ENCODE measurements at places on chromosomes 12 and 14.

DNA sequence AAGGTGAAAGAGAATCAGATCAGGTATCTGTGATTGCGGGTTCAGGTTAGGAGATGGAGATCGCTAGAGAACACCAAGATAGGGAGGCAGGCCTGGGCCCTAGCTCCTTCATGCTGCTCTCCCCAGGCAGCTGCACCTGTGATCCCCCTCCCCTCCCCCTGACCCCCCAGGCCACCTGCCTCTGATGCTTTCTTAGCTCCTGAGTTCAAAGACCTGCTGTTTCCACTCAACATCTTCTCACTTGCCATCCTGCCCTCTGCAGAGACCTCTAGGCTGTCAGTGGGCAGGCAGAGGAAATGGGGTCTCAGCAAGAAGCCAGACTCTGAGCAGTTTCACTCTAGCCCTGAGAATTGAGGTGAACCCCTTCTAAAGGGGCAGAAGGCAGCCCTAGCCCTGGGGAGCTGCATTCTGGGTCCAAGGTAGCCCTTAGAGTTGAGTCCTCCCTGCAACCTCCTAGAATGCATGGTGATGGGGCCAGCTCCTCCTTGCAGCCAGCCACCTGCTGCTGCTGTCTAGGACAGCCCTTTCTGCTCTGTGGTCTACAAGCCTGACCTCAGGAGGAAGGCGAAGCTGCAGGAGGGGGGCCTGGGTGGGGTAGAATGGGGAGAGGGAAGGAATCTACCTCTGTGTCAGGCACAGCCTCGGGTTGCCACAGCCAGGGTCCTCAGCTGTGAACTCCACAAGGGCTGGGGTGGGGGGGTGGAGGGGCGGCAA lies 6.4 kb upstream of the SLC48A1 start:
- DNase-seq = no peak

DNA sequence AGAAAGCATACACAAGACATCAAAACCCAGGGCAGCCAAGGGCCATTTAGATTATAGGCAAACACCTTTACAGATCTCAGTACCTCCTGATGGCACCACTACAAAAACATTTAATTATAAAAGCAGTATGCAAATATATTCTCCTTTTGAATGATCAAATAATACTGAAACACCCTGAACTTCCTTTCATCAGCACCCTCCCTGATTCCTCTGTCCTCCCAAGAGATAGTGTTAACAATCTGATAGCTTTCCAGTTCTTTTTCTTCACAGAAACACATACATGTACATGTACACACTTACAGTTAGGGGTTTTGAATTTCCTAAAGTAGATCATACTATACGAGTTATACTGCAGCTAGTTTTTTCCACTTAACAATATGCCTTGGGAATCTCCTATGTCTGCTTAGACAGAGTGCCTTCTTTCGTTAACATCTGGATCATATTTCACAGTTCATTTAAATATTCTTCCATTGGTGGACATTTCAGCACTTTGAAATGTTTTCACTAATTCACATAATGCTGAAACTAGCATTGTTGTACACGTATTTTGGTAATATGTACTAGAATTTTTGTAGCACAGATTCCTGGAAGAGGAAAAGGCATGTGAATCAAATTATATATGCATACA lies 35.2 kb downstream of the TDG start:
- DNase-seq = no peak

DNA sequence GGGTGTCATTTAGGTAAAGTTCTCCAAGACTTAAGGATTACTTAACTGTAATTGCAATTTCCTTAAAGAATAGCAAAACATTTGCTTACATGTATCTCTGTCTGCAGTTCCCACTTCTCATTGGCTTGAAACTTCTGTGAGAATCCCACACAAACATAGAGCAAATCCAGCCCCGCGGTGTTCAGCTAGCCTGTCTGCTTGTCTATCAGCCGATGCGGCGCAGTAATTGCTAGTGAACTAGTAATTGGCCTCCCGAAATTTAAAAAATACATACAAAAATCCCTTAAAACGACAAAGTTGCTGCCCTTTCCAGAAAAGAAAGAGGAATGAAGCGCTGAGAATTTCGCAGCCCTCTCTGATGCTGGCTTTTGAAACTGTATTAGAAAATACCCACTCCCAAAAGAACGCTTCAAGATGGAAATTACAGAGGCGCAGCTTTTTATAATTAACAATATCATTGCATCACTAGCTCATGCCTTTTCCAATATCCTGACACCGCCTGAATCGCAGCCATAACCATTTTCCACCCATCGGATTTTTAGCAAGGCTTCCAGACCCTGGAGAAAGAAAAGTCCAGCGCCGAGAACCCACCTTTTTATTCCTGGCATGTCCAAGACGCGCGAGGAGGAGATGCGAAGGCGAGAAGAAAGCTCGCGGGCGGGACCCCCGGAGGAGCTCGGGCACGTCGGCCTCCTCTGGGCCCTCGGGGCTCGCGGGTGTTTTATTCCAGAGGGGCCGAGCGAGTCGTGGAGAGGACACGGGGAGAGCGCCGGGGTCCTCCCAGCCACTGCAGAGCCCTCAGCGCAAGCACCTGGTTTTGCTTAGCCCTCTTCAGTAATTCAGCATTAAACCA lies 646 bp downstream of the FBLN5 start:
- no peak for DNase-seq

DNA sequence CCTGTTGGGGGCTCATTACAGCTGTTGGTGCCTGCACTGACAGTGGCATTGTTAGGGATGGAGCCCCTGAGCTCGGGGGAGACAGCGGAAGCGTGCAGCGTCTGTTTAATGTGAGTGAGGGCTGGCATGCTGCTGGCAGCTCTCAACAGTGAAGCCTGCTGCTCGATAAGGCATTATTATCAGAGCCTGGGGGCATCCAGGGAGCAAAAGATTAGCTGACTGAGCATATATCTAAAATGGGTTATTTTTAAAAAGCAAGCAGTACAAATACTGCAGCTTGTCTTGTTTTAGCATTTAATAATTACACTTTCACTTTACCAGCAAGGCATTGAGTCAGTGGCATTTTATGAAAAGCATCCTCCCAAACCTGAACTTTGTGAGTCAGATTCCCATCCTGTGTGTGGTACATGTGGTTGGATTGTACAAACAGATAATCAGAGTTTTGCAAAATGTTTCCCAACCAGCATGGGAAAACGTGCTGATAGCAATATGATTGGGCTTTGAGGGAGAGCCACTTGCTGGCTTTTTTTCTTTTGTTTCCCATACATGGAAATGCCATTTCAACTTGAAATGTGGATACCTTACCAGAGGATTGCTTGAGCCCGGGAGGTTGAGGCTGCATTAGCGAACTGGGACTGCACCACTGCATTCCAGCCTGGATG lies 150.8 kb downstream of the PRKCH start:
- DNase-seq = peak; percentile 15

GRCh38 chr12:10354071-10354470 lies 35.8 kb downstream of the KLRK1 start:
- DNase-seq = no peak

DNA sequence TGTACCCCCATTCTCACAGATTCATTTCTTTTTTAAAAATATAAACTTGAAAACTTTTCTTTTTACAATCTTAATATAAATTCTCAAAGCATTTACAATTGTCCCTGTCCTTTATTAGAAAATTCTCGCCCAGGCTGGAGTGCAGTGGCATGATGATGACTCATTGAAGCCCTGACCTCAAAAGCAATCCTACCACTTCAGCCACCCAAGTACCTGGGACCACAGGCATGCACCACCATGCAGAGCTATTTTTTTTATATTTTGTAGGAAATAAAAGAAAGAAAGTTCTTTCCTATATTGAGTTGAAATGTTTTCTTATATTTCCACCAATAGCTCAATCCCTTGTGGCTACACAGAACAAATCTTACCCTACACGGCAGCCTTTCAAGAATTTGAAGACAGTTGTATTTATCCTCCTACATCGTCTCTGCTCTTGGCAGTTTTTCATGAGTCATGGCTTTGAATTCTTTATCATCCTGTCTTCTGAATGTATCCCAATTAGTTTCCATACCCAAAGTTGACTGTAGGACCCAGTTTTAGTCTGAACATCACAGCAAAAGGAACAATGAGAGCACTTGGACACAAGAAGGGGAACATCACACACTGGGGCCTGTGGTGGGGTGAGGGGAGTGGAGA lies 52.4 kb downstream of the SYT1 start:
- no peak for DNase-seq

DNA sequence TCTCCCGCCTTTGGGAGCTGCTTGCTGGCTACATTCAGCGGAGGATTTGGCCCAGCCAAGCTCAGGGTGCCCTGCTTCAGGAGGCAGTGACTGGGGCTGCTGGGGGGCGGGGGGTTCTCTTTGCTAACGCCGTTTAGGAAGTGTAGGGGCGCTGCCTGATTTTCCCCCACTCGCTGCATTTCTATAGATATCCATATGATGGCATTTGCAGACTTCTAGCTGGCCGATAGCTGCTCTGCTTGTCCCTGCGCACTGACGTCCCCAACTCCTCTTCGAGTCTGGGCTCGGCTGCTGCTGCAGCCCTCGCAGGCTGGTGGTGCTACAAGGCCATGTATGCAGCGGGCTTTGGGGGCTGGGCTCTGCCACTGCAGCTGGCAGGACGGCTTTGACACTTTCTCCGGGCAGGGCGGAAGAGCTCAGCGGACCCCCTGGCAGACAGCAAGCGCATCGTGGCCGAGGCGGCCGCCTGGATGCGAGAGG lies 3.1 kb downstream of the LRFN5 start:
- DNase-seq = no peak

DNA sequence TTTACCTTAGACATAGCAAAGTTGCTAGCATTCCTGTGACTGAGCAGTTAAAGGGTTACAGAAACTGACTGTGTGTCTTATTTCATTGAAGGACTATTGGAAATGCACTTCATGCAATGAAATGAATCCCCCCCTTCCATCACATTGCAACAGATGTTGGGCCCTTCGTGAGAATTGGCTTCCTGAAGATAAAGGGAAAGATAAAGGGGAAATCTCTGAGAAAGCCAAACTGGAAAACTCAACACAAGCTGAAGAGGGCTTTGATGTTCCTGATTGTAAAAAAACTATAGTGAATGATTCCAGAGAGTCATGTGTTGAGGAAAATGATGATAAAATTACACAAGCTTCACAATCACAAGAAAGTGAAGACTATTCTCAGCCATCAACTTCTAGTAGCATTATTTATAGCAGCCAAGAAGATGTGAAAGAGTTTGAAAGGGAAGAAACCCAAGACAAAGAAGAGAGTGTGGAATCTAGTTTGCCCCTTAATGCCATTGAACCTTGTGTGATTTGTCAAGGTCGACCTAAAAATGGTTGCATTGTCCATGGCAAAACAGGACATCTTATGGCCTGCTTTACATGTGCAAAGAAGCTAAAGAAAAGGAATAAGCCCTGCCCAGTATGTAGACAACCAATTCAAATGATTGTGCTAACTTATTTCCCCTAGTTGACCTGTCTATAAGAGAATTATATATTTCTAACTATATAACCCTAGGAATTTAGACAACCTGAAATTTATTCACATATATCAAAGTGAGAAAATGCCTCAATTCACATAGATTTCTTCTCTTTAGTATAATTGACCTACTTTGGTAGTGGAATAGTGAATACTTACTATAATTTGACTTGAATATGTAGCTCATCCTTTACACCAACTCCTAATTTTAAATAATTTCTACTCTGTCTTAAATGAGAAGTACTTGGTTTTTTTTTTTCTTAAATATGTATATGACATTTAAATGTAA lies 31.5 kb downstream of the MDM2 start:
- DNase-seq = no peak

- DNase-seq = no peak
Measured at GRCh38 chr14:101757839-101758211, 3.7 kb upstream of the PPP2R5C start.

- DNase-seq = no peak
Measured at GRCh38 chr12:90519285-90519684, 435.7 kb downstream of the CCER1 start.

DNA sequence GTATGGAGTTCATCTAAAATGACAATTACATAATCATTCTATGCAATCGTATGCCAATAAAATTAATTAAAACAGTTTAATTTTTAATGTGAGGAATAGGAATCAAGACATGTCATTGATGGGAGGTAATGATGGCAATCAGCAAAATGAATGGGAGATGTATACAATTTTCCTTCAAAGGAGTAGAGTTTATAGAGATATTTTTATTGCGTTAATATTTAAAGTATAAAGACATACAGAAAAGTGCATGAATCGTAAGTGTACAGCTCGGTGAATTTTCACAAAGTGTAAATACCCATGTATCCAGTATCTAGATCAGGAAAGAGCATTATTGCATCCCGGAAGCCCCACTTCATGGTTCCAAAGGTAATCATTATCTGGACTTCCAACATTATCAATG lies 1.2 kb downstream of the MIPOL1 start:
- DNase-seq = no peak

DNA sequence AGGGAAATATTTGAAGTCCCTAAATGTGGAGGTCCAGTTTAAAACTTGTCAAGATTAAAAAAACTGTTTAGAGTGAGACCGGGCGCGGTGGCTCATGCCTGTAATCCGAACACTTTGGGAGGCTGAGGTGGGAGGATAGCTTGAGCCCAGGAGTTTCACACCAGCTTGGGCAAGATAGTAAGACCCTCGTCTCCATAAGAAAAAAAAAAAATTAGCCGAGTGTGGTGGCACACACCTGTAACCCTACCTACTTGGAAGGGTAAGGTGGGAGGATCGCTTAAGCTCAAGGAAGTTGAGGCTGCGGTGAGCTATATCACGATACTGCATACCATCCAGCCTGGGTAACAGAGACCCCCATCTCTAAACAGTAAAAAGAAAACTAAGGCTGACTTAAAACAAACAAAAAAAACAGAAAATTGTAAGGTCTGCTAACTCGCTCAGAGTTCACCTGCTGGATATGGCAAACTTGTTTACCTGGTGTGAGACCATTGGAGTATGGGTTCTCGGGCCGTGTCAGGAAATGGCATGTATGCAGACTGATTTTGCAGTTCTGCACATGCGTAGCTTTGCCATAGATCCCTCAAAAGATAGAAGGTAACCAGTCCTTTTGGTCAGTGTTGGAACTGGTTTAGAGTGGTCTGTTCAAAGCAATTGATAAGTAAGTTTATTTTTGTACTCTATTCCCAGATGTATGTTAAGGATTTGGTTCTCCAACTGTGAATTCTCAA lies 2.1 kb downstream of the RNF10 start:
- DNase-seq = no peak

DNA sequence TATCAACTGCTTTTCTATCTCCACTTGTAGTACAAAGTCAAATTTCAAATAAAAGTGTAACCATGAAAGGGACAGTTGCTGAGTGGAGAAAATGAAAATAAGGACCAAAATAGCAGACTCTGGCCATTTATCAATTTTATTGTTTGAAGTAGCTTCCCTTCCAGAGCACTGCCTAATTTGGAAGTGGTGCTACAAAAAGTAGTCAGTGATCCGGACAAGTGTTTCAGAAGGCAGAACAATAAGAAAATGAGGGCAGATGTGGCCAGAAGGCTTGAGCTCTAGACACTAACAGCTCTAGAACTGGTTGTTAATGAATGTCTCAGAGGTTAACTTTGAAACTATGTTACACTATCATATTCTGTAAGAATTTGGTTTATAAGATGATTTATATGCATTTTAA lies 48.9 kb downstream of the ABCC9 start:
- DNase-seq = no peak

DNA sequence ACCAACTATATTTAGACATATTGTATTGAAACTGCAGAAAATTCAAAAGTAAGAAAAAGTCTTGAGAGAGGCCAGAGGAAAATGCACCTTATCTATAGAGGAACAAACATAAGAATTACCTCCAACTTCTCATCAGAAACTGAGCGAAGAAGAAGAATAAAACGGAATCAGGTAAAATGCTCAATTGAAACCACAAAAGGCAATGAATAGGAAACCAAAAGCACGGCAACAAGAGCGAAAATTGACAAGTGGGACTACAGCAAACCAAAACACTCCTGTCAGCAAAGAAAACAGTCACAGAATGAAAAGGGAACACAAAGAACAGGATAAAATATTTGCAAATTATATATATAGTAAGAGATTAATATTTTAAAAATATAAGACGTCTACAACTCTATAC lies 61.9 kb upstream of the PARP11 start:
- DNase-seq = no peak

Measured in activated T-helper 1 cell treated with Interleukin-2 at 50 U/mL for 16 hours (primary cell).